ENCODE measurements at places on chromosomes 3 and 15. TPM values are rescaled to one million over a fixed set of nuclear protein-coding genes. Genes with fewer than 3 reads are reported as not detected.
A peak's percentile ranks its signal among the peaks of the same experiment; 100 is the strongest.

GRCh38 chr3:125611908-125612307 lies 16.6 kb upstream of the OSBPL11 start:
- no peak for DNase-seq

GRCh38 chr3:158765518-158766205 lies 33.4 kb upstream of the RARRES1 start:
- no peak for DNase-seq

DNA sequence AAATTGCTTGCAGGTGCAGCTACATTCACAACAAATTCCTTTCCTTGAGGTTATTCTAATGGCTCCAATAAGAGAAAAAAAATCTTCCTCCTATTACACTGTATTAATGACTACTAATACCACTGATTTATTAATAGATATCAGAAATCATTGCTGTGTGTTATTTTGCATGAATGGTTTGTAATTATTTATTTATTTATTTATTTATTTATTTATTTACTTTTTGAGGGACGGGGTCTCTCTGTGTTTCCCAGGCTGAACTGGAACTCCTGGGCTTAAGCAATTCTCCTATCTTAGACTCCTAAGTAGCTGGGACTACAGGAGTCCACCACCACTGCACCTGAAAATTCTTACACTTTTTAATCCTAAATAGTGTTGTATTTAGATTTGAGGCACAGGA lies 390.4 kb downstream of the SI start:
- no peak for DNase-seq

GRCh38 chr3:72065236-72065635 lies 280.3 kb upstream of the PROK2 start:
- DNase-seq = no peak

GRCh38 chr15:84606653-84607120 lies 5.9 kb downstream of the ZSCAN2 start:
- peak; percentile 70 for DNase-seq

Gene ZBTB47
- 14.2 TPM for total RNA-seq

Gene AP4E1
- total RNA-seq = 12.4 TPM

Gene HACL1
- 23.0 TPM for total RNA-seq

Gene GNAT1
- total RNA-seq = not detected

All from hepatocyte (in vitro differentiated cells).